ENCODE measurements at places on chromosomes 1 and 21.
A peak's percentile ranks its signal among the peaks of the same experiment; 100 is the strongest.

GRCh38 chr1:153552335-153552734 lies 3.3 kb upstream of the S100A3 start:
- no peak for DNase-seq

- no peak for DNase-seq
Observed at GRCh38 chr1:220876511-220877376, 2.5 kb upstream of the HLX start.

DNA sequence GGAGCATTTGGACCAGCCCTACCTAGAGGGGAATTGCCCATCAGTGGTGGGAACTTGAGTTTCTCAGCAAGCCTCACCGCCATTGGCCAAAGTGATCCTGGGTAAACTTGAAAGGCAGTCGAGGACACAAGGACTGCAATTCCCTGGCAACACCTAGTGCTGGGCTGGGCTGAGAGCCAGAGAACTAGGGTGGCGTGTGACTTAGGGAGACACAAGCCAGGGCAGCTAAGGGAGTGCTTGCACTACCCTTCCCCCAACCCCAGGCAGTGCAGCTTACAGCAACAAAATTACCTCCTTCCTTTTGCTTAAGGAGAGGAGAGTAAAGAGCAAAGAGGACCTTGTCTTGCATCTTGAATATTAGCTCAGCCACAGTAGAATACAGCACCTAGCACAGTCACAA lies 176.9 kb upstream of the PRMT6 start:
- peak; percentile 20 for DNase-seq

- no peak for DNase-seq
Observed at GRCh38 chr1:212624976-212625501, 16.5 kb downstream of the ATF3 start.

DNA sequence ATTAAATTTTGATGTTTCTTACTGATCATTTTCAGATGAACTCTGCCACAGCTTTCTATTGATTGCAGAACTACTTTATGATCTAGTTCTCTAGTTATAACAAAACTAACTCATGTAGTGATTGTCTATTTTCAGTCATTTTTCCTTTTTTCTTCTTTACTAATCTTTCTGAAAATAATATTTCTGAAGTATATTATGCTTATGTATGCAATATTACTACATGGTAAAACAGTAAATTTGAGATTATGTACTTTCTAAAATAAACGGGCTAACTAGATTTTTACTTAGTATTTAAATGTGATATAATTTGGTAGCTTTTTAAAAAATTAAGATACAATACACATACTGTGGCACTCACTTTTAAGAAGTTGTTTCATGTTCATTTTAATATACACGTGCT lies 7.6 kb downstream of the TSNAX start:
- no peak for DNase-seq

DNA sequence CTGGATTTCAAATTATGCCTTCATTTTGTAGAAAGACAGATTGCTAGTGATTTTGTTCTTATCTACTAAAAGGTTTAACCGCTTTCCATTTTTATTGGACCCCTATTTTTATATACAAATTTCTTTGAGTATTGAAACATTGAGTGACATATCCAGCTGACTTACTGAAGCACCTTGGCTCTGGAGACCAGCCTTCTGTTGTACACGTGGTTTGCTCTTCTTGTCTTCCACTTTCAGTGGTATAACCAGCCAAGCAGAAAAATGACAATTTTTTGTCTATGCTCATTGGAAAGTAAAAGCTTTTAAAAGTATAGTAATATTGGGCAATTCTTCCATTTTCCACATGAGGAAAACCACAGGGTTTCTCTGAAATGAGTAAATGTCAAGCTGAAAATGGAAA lies 4.4 kb downstream of the F13B start:
- DNase-seq, result no peak

DNA sequence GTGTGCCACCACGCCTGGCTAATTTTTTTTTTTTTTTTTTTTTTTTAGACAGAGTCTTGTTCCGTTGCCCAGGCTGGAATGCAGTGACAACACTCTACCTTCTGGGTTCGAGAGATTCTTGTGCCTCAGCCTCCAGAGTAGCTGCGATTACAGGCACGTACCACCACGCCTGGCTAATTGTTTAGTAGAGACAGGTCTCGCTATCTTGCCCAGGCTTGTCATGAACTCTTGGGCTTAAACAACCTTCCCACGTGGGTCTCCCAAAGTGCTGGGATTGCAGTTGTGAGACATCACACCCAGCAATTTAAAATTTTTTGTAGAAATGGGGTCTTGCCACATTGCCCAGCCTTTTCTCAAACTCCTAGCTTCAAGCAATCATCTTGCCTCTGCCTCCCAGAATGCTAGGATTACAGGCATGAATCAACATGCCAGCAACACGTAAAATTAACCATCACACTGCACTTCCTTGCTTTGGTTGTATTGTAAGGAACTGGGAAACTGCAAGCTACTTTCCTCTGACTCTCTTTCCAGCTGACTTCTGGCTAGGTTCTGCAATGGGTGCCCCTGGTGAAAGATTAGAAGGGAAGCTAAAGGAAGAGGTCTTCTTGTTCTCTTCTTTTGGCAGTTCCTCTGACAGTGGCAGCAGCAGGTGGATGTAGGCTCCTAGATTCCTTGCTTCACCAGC lies 13.9 kb upstream of the IL6R start:
- DNase-seq, result no peak

DNA sequence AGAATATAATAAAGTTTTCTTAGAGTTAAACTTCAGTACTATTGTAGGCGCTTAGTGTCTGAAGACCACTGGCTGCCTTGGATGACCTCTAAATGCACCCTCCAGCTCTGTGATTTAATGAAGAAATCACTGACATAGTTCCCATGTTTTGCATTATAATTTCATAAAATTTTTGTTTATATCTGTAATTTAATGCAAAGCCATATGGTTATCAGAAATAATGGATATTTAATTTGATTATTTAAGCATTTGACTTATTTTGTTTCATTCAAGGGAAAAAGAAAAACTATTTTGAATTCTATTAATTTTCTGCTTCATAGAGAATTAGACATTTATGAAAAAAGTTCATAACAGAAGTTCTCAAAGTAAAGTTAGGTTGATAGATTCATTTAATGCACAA lies 18.6 kb downstream of the CRB1 start:
- DNase-seq, result no peak

DNA sequence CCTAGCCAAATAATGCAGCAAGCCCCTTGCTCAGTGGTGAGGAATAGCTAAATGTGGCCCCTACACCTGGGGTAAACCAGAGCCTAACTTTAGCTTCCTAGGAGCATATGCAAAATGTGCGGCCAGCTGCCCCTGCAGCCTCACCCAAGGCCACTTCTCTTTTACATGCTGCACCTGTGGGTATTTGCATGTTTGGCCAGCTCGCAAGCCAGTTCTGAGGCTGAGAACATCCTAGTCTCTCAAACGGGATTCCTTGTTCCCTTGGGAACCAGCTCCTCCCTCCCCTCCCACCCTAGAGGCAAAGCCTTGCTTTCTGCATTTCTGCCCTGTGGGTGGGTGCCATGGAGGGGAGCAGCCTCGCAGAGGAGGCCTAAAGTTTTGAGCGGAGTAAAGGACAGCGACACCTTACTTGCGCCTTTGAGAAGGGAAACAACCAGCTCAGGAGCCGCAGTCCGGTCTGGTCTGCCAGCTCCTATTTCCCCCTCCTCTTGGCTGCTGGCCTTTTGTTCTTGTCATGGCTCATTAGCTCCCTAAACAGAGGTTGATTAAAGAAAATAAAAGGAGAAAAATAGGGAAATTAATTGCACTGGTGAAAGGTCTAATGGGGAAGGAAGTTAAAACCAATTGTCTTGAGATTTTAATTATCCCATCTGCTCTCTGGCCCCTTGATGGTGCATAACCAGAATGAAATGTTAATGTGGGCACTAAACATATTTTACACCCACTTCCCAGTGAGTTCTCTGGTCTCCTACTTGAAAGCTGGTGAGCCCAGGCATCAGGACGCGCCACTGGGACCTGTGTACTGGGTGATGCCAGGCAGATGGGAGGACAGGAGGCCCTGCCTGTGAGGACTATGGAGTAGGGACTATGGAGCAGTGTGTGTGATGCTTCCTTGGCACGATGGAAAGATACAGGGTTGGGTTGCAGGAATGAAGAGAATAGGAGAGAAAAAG lies 68.7 kb downstream of the TEX35 start:
- DNase-seq, result peak; percentile 15

DNA sequence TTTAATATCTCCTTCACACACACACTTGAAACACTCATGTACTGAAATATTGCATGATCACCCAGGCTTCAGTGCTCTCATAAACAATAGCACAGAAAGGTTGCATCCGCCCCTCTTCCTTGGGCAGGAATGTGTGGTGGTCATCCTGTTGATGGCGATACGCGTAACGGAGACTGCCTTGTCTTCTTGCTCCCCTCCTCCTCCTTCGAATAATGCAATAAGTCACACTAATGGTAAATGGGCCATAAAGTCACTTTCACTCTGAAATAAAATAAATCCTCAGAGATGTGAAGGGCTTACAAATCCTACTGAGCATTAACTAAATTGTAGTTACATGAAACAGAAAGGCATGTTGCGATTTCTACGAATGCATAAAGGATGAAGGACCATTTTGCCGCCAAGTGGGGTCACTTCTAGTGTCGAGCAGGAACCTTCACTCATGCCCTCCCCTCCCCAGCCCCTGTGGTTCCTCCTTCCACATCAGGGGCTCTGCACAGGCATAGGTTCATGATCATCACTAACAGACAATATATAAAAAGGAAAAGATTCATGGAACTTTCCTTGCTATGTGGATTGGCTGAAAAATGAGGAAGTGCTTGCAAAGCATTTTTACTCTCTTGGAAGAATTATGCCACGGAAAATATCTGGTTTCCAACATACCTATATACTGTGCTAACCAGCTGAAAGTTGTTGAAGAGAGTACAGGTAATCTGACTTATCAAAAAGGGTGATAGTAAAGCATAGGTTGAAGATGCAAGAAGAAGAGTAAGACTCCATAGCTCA lies 1.2 kb upstream of the PGBD5 start:
- DNase-seq, result no peak

DNA sequence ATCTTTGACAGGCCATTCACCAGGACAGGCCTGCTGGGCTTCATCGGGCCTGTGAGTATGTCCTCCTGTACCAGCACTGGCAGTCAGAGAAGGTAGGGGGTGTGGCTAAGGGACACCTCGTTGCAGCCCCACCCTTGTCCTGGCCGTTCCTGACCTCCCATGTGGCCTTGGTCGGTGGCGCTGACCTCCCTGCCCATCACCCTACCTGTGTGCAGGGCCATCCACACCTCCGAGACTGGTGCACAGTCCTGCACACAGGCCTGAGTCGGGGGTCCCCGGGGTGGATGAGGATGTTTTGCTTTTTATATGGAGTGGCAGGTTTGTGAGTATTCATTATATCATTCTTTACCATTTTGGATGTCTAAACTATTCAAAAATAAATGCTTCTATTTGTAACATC lies 59.0 kb downstream of the S100B start:
- DNase-seq, result no peak

GRCh38 chr1:47351305-47351704 lies 17.7 kb downstream of the CMPK1 start:
- no peak for DNase-seq

DNA sequence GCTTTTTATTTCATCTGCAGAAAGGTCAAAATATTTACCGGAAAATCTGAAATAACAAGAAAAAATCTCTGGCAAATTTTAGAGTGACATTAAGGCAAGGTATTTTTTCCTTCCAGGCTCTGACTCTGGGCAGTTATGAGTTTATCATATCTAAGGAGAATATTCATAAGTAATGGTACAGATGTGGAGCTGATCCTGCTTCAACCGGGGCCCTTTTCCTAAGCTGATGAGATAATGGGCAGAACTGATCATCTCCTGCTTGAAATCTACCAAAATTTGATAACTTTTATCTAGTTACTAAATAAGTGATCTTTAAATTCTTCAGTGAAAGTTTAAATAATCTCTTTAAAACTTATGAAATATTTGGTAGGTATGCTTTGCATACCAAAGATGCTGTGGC lies 211.6 kb downstream of the COL11A1 start:
- DNase-seq, result no peak

- DNase-seq, result no peak
Observed at GRCh38 chr1:116981521-116982037, 20.0 kb upstream of the CD101 start.

DNA sequence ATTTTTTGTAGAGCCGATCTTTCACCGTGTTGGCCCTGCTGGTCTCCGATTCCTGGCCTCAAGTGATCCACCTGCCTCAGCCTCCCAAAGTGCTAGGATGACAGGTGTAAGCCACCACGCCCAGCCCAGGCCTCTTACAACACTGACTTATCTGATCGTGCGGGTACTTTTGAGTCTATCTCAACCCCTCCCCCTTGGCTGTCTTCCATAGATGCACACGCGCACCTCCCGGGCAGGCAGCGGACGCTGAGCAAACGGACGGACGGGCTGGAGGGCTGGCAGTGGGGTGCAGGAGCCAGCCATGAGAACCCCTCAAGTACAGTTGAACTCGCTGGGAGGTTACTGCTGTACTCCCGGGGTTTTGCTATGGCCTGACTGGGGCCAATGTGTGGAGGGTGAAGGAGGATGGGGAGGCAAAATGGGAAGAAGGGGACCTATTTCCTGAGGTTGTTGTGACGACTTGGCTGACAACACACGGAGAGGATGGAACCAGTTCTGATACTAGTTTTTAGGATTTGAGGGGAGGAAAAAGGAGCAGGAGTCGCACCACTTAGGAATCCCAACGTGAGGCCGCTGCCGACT lies 959 bp downstream of the CD58 start:
- peak; percentile 58 for DNase-seq

GRCh38 chr1:212699625-212700222 lies at the start of gene BATF3:
Gene BATF3, minus strand, starts transcription at chr1:212699840. Its CDS starts 78 bp downstream, at chr1:212699762.
- no peak for DNase-seq

- DNase-seq, result no peak
Observed at GRCh38 chr1:113153116-113153803, 80.3 kb downstream of the LRIG2 start.

DNA sequence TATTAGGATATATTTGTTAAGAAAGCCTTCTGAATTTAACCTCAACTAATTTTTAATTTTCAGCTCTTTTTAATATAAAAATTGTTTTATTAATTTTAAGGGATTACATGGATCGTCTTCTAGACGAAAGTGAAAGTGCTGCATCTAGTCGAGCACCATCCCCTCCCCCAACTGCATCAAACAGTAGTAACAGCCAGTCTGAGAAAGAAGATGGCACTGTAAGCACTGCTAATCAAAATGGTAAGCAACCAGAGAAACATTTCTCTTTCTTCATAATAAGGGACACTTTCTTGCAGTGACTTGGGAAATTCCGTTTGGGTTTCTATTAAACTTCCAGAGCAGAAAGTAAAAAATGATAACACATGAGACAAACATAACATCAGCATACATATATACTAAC lies 56.9 kb downstream of the MIER1 start:
- DNase-seq, result no peak

- DNase-seq, result no peak
Observed at GRCh38 chr1:112060261-112060660, 70.8 kb upstream of the KCND3 start.

GRCh38 chr1:24786191-24786590 lies 40.9 kb downstream of the CLIC4 start:
- DNase-seq, result no peak

GRCh38 chr1:177173976-177174375 lies 3.2 kb downstream of the BRINP2 start:
- no peak for DNase-seq

DNA sequence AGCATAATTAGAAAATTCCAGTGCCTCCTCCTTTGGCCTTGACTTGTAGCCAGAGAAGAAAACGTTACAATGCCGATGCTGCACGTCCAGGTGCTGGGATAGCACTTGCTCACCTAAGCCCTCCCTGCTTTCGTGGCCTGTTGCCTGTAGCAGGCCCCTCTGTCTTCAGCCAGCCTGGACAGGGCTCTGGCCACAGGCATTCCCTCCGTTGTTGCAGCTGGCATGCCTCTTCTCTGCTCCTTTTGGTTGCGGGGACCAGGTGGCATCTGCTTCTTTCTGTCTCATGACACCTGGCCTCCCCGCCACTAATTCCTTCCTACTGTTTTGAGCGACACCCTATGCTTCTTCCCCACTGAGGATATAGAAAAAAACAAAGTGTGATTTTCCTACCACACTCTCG lies 54.6 kb upstream of the MORC3 start:
- no peak for DNase-seq

Data from DMS79 treated with DMSO at 0.1 percent for 48 hours (cell line).